Stimulated activated memory B cell treated with anti-CD40 and anti-IgM and Interleukin-4, amounts not matched to agents 10 μg/mL and 1 μg/mL and 100 μg/mL, for 72 hours (primary cell): ENCODE measurements at places on chromosomes 16 and 17.

- ATAC-seq = no peak
Measured at GRCh38 chr16:70715055-70715858, 29.4 kb upstream of the MTSS2 start.

GRCh38 chr17:1573932-1574696 lies 11.5 kb upstream of the PITPNA start:
- ATAC-seq = peak; percentile 76

GRCh38 chr17:44187131-44187899 lies 543 bp downstream of the TMUB2 start:
- ATAC-seq = peak; percentile 78

DNA sequence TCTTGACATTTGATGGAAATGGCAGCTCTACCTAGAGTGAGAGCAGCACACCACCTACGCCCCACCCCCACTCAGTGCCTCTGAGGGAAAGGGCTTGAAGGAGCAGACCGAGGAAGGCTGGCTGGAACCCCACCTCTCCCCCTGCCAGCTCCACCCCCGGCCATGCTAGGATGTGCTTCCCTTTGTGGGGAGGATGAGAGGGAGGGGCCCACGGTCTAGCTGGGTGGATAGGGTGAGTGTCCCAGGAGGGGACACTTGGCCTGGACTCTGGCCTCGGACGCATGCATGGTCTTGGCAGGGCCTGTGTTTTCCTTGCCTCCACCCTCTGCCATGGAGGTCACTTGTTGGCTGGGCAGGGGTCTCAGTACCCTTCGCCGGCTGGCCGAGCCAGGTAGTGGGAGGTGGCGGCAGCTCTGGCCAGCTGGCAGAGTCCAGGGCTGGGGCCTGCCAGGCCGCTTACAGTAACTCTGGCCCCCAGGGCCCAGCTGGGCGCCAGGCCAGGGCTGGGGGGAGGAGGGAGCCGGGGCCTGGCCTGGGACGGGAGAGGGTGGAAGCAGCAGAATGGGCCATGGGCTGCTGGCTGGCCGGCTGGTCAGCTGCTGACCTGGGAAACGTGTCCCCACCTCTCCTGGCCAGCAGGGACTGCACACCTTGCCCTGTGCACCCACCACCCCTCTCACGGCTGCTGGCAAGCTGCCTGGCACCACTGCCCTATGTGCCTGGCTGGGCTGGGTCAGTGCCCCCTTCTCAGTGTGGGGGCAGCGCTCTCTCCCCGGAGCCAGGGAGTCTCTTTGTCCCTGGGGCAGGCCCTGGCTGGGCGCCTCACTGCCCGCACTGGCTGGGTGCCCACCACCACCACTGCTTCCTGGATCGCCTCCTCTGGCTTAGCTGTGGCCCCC lies 23.0 kb downstream of the RARA start:
- no peak for ATAC-seq

- ATAC-seq = no peak
Measured at GRCh38 chr17:9140550-9141424, 119.5 kb downstream of the NTN1 start.

- ATAC-seq = peak; percentile 47
Measured at GRCh38 chr17:63398680-63399079, 47.4 kb downstream of the CYB561 start.

- ATAC-seq = peak; percentile 82
Measured at GRCh38 chr17:65228734-65229620, 91.8 kb downstream of the RGS9 start.

- no peak for ATAC-seq
Measured at GRCh38 chr16:57533431-57534336, 2.7 kb downstream of the CCDC102A start.

GRCh38 chr17:48451489-48451888 lies 21.5 kb upstream of the SKAP1 start:
- no peak for ATAC-seq

GRCh38 chr16:20322696-20323095 lies 4.6 kb downstream of the GP2 start:
- ATAC-seq = no peak
